Suppressor macrophage (primary cell): ENCODE measurements at places on chromosomes 4 and X.
A peak's percentile ranks its signal among the peaks of the same experiment; 100 is the strongest.

DNA sequence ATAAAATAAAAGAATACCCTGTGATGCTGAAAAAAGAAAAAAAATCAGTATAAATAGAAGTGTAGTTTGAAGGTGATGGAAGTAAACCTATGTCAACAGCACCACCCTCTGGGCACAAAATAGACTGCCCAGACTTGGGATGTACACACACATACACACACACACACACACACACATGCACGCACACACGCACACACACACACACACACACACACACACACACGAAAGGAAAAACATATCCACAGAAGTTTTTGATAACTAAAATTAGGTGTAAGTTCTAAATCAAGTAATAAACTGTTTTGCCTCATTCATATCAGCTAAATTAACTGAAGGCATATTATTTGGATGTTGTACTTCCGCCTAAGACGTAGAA lies 40.5 kb downstream of the ANXA5 start:
- peak; percentile 22 for DNase-seq

- peak; percentile 26 for DNase-seq
Measured at GRCh38 chrX:38898261-38898660, 97.0 kb downstream of the MID1IP1 start.

DNA sequence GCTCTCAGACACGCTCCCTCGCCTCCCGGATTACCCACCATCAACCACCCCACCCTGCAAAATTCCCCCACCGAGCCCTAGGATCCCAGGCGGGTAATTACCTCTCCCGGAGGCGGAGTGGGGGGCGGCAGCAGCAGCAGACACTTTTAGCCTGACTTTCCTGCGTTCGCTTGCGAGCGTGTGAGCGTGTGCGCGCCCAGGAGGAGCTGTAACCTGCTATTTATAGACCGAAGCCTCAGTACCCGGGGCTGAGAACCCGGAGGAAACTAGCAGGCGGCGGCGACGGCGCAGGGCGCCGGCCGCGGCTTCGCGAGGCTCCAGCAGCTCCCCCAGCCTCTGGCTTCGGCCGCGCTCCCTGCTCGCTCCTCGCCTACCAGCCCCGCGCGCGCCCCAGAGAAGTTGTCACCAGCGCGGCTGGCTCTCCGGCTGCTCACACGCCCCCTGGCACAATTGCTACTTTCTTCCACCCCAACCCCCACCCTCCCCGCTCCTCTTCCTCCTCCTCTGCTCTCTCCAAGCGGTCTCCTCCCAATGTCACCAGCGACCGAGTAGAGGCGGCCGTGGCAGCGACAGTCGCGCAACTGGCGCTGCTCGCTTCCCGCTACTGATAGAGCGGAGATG lies at the start of gene INPP4B:
INPP4B (minus strand) TSS at position 194 of the 621 bp plus-strand sequence.
- peak; percentile 46 for DNase-seq

GRCh38 chrX:9940421-9940820 lies 26.7 kb upstream of the CLDN34 start:
- DNase-seq = no peak

DNA sequence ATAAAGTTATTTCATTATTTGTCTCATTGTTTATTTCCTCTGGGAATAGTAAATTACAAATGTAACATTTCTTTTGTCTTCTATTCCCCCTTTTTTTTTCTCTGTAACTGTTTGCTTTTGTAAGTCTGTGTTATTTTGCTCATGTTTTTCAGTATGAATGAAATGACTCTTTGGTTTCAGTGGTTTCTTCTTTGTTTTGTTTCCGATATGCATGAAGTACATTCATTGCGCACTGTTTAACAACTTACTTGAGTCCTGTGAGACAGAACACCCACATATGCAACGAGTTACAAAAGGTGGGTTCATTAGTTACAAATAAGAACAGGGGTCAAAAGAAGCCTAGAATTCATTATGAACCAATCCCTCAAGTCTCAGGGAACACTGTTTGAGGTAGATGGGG lies 175.0 kb upstream of the UGT8 start:
- no peak for DNase-seq

GRCh38 chr4:151641983-151642382 lies 118.8 kb downstream of the GATB start:
- DNase-seq = no peak

DNA sequence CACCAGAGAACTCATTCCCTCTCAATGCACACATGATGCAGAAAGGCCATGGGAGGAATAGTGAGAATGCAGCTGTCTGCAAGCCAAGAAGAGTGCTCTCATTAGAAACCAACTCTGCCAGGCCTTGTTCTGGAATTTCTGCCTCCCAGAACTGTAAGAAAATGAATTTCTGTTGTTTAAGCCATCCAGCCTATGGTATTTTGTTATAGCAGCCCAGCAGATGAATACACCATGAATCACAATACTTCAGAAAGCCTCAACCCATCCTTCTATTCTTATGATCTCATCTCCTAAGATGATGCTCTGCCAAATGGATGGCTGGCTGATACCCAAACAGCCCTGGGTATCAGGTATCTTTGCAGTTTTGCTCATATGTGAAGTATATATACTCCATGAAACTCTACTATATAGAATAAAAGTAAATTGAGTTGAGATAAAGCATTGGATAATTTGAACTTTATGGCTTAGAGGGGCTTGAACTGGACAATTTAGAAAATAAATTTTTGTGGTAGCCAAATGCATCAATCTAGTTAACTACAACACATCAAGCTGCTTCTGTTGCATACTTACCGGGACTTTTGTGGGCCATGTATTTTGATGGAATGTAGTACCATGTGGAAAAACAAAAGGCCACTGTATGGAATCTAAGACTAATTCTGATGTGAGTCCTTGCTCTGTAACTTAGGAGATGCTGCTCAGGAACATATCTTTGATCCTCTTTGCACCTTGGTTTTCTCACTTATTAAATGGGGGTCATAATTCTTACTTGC lies 245.9 kb downstream of the HS3ST1 start:
- DNase-seq = no peak

- DNase-seq = no peak
Measured at GRCh38 chr4:72494156-72494555, 74.9 kb downstream of the ADAMTS3 start.

GRCh38 chrX:88746925-88747324 lies at the start of gene CPXCR1:
TSS of gene CPXCR1 (plus strand) at chrX:88747225. CDS start at chrX:88753415, 6,190 bp downstream.
- no peak for DNase-seq

- no peak for DNase-seq
Measured at GRCh38 chr4:98267498-98267897, 6.3 kb downstream of the RAP1GDS1 start.

DNA sequence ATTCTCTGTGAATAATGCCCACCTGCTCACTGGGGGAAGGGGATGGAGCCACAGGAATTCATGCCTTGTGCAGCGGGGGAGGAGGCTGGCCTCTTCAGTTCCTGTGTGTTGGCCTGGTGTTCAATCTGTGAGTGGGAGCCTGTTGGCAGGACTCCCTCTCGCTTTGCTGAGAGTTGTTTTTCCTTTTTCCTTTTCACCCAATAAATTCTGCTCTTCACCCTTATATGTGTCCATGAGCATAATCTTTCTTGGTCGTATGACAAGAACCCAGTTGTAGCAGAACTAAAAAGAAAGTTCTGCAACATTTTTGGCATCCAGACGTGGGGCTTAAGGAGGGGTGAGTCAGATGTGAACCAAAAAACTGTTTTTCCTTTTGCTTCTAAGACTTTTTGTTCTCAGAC lies 235.2 kb upstream of the HDX start:
- DNase-seq = no peak

- peak; percentile 5 for DNase-seq
Measured at GRCh38 chrX:115650916-115651315, 89.9 kb downstream of the PLS3 start.

GRCh38 chr4:150149381-150149780 lies 71.1 kb downstream of the DCLK2 start:
- no peak for DNase-seq

- DNase-seq = no peak
Measured at GRCh38 chrX:9252182-9252581, 212.7 kb upstream of the TBL1X start.

GRCh38 chr4:112517067-112517634 lies 1.2 kb upstream of the NEUROG2 start:
- no peak for DNase-seq

DNA sequence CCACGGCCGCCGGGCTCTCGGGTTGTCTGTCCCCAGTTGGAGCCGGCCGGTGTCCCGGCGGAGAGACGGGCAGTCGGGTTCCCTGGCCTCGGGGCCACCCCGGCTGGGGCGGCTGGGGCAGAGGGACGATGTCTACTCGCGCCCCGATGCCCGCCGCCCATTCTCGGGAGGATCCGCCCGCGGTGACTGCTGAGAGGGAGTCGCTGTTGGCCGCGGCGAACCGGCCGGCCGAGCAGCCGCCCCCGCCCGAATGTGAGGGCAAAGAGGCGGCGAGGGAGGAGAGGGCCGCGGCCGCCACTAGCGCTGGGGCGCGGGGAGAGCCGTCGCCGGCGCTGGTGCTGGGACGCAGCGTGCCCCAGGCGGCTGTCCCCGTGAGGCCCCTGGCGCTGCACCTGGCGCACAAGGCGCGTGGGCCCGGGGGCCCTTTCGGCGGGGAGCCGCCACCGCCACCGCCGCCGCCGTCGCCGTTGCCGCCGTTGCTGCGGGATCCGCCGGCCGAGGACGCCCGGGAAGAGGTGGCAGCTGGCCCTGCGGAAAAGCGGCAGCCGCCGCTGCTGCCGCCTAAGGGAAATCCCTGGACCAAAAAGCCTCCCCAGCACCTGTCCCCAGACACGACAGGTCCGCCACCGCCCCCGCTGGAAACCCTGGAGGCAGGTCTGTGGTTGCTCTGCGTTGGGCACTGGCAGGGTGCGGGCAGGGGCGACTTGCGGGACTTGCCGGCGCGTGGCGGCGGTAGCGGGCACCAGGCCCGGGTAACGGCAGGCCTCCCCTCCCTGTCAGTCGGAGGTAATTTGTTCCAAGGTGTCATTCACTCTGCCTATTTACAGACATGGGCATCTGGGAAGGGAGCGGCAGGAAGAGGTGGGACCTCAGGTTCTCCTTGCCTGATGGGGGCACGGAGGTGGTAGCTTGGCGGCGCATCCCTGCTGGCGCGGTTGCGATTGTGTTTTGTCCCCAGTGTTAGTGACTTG lies 739 bp downstream of the LARP1B start:
- peak; percentile 61 for DNase-seq

- DNase-seq = peak; percentile 72
Measured at GRCh38 chrX:7090641-7091040, 56.9 kb upstream of the STS start.
